ENCODE measurements at places on chromosomes 12 and 14. TPM values are rescaled to one million over a fixed set of nuclear protein-coding genes. Genes with fewer than 3 reads are reported as not detected.

DNA sequence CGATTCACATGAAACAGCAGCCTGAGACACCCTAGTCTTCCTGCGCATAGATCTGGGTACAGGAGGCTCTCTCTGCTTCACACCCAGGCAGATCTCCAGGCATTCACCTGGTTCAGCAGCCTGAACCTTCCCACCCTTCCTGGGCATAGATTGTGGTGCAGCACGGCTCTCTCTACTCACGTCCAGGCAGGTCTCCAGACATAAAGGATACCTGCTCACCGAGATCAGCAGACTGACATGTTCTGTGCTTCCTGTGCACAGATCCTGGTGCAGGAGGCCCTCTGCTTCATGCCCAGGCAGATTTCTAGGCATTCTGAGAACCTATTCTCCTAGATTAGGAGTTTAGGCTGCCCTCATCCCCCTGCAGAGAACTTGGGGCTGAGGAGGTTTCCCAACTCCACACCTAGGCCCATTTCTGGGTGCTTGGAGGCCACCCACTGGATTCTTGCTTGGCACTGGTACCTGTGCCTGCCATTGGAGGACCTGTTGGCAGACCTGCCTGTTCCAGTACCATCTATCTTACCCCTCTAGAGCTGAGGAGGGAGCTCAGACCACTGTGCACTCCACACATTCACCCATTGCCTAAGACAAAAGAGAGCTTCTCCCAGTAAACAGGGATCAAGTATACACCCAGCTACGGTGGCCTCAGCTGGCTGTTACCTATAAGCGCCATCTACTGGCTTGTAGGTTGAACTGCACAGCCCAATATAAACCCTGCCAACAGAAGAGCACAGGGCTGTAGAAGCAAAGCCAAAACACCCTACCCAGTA is 28.0 kb upstream of the GARIN6 start:
- no peak for DNase-seq
- H3K4me3 ChIP-seq = no peak overlapping the region
- H3K27ac ChIP-seq = no peak overlapping the region
- no peaks in the 10 kb centered on the region for H3K36me3 ChIP-seq

DNA sequence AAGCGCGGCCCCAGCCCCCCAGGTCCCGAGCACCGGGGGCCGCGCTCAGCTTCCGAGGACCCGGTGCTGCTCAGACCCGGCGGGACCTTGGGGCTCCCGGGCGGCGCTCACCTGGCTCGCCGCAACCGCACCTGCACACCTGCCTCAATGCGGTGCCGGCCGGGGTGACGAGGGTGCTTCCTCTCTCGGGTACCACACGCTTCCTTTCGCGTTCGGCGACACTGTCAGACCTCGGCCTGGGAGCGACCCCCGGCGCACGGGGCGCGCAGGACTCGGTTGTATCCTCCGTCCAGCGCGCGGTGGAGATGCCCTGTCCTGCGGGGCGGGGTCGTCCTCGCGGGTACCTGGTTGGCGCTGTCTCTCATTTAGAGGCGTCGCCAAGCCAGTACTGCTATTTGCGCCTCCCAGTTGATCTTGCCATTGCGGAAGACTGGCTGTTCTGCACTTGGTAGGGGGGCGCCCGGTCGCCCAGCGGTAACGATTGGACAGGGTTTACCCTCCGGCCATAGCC is 718 bp downstream of the PACS2 start:
- DNase-seq = peak; percentile 58
- H3K36me3 ChIP-seq = no peaks in the 10 kb centered on the region
- peak overlapping the region; percentile 2 for H3K27ac ChIP-seq
- peak overlapping the region; percentile 84 for H3K4me3 ChIP-seq
- peaks cover 33% of the 10 kb centered on the region for H3K4me1 ChIP-seq

DNA sequence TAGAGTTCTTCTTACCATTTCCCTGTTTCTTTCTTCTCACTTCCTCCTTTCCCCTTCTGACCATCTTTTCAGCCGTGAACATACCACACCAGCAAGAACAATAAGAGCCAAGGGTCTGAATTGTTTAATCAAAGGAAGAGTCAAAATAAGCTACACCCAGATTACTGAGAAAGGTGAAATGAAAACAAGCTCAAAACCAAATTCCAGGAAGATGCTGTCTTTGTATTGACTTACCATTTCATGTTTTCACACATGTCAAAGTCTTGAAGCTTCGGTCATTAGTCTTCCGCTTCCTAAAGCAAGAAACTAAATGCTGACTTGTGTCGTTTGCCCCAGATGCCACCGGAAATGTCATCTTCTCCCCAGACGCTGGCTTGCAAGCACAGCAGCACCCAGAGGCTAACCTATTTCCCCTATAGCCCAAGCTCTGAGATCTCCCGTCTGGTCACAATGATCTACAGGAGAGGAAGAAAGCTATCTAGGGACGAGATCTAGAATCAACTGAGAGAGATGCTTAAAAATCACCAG is 136.5 kb upstream of the AMIGO2 start:
- H3K36me3 ChIP-seq = peaks cover 83% of the 10 kb centered on the region
- H3K27ac ChIP-seq = peak overlapping the region; percentile 96
- peak overlapping the region; percentile 85 for H3K4me3 ChIP-seq
- peak; percentile 87 for DNase-seq
- peaks cover 19% of the 10 kb centered on the region for H3K4me1 ChIP-seq

- H3K4me1 ChIP-seq = peaks cover 17% of the 10 kb centered on the region
- H3K27ac ChIP-seq = peak overlapping the region; percentile 55
- H3K36me3 ChIP-seq = no peaks in the 10 kb centered on the region
- H3K4me3 ChIP-seq = no peak overlapping the region
- peaks cover 1% of the 10 kb centered on the region for H3K27me3 ChIP-seq
- peak; percentile 25 for DNase-seq
These were observed 182.7 kb downstream of the KTN1 start for GRCh38 chr14:55762595-55763232.

GRCh38 chr14:28502517-28502916 is 264.1 kb upstream of the FOXG1 start:
- H3K36me3 ChIP-seq = no peaks in the 10 kb centered on the region
- DNase-seq = no peak
- H3K27me3 ChIP-seq = no peaks in the 10 kb centered on the region

DNA sequence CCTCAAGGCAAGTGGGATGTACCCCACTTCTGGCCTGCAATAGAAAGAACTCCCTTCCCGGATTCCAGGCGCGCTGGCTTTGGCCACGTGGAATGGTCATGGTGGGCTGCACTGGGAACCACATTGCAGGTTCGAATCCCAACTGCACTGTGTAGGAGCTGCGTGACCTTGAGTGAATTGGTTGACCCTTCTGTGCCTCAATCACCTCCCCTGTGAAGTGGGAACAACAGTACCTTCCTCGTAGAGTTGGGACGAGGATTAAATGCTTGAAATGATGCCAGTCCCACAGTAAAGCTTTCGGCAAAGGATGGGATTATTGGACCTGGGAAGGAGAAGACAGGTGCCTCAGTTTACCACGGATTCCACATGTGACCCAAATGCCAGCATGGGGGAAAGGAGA is 36.8 kb upstream of the MYL2 start:
- H3K4me1 ChIP-seq = no peaks in the 10 kb centered on the region
- no peak overlapping the region for H3K27ac ChIP-seq
- no peak overlapping the region for H3K4me3 ChIP-seq
- H3K36me3 ChIP-seq = no peaks in the 10 kb centered on the region
- DNase-seq = no peak
- peaks cover 5% of the 10 kb centered on the region for H3K27me3 ChIP-seq

- peaks cover 1% of the 10 kb centered on the region for H3K36me3 ChIP-seq
- H3K27me3 ChIP-seq = no peaks in the 10 kb centered on the region
- H3K4me3 ChIP-seq = no peak overlapping the region
- peaks cover 16% of the 10 kb centered on the region for H3K4me1 ChIP-seq
- DNase-seq = no peak
- H3K27ac ChIP-seq = no peak overlapping the region
These were observed 4.4 kb upstream of the FBXL14 start for GRCh38 chr12:1598757-1599156.

DNA sequence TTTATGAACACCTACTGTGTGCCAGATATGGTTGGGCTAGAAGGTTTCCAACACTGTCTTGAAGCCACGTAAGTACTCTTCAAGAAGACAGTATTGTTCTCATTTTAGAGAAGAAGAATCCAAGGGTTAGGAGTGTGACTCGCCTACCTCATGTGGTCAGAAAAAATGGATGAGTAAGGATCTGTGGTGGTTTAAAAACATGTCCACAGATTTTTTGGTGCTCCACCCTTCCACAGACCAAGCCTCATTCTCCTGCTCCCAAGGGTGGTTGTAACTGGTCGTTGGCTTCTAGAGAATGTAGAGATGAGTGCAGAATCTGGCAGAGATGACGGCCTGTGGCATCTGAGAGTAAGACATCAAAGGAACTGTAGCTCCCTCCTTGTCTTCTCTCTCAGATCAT is 30.3 kb upstream of the TTC7B start:
- no peak overlapping the region for H3K4me3 ChIP-seq
- no peaks in the 10 kb centered on the region for H3K36me3 ChIP-seq
- no peaks in the 10 kb centered on the region for H3K27me3 ChIP-seq
- no peak overlapping the region for H3K27ac ChIP-seq

GRCh38 chr12:107519906-107520859 is 165.4 kb upstream of the PWP1 start:
- no peaks in the 10 kb centered on the region for H3K27me3 ChIP-seq
- no peak for DNase-seq
- H3K4me3 ChIP-seq = no peak overlapping the region
- peaks cover 30% of the 10 kb centered on the region for H3K36me3 ChIP-seq
- H3K4me1 ChIP-seq = peaks cover 7% of the 10 kb centered on the region
- no peak overlapping the region for H3K27ac ChIP-seq

- H3K4me3 ChIP-seq = no peak overlapping the region
- no peaks in the 10 kb centered on the region for H3K36me3 ChIP-seq
- no peak overlapping the region for H3K27ac ChIP-seq
- no peak for DNase-seq
These were observed 73.4 kb downstream of the GAS2L3 start for GRCh38 chr12:100646896-100647295.

DNA sequence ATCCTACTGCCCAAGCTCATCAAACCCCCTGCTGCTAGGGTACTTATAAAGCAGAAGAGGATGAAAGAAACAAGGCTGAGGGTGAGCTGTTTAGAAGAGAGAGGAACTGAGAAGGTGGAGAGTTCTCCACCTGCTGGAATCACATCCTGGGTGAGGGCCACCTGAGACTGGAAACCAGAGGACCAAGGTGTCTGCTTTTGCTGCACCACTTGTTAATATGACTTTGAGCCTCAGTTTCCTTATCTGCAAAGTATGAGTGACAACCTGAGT is 203.2 kb upstream of the SSTR1 start:
- H3K4me1 ChIP-seq = no peaks in the 10 kb centered on the region
- no peak overlapping the region for H3K27ac ChIP-seq
- no peak overlapping the region for H3K4me3 ChIP-seq
- DNase-seq = no peak
- H3K27me3 ChIP-seq = no peaks in the 10 kb centered on the region
- H3K36me3 ChIP-seq = no peaks in the 10 kb centered on the region

GRCh38 chr14:22213120-22213519 is 375.9 kb downstream of the DAD1 start:
- H3K36me3 ChIP-seq = no peaks in the 10 kb centered on the region
- no peaks in the 10 kb centered on the region for H3K4me1 ChIP-seq
- H3K27me3 ChIP-seq = no peaks in the 10 kb centered on the region
- no peak overlapping the region for H3K27ac ChIP-seq
- no peak for DNase-seq
- no peak overlapping the region for H3K4me3 ChIP-seq

DNA sequence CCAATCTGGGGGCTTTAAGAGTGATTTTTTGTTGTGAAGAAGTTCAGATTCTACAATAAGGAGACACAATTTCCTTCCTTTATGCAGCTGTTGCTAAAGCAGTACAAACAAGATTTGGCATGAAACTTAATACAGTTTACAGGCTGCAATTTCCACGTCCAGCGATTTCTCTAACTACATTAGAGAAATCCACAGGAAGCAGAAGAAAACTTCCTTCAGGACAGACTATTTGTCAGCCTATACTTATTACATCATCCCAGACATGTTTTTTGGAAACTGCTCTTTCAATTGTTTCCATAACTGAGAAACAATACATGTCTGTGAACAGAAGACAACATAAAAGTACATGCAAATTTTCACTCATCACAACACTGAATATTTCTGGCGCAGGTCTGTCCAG is 204.3 kb downstream of the TTC7B start:
- H3K36me3 ChIP-seq = no peaks in the 10 kb centered on the region
- H3K27ac ChIP-seq = no peak overlapping the region
- H3K4me1 ChIP-seq = no peaks in the 10 kb centered on the region
- no peak for DNase-seq

GRCh38 chr12:54657105-54657607 is 9.0 kb upstream of the DCD start:
- no peaks in the 10 kb centered on the region for H3K4me1 ChIP-seq
- peaks cover 17% of the 10 kb centered on the region for H3K27me3 ChIP-seq
- H3K4me3 ChIP-seq = no peak overlapping the region
- H3K36me3 ChIP-seq = no peaks in the 10 kb centered on the region

DNA sequence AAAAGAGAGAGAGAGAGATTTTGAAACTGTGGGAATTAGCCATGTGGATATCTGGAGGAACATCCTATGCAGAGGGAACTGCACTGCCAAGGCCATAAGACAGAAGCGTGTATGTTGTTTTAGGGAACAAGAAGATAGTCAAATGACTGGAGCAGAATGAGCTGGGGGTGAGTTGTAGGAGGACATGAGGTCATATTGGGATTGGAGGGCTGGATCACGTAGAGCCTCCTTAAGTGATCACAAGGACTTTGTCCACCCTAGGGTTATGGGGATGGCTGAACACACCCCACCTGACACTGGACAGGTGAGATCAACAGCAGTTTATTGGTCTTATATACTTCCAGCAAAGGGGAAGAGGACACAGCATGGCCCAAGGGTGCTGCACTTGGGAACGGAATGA is 8.2 kb upstream of the CGRRF1 start:
- H3K27ac ChIP-seq = no peak overlapping the region
- H3K4me1 ChIP-seq = peaks cover 3% of the 10 kb centered on the region
- peaks cover 13% of the 10 kb centered on the region for H3K27me3 ChIP-seq
- no peak for DNase-seq

NPAS3 gene
- not detected for total RNA-seq

SMIM41 gene
- total RNA-seq = not detected

PLEKHD1 gene
- total RNA-seq = 0.05 TPM

CRIP1 gene
- total RNA-seq = 397 TPM

GLIPR1L2 gene
- 0.17 TPM for total RNA-seq

REM2 gene
- total RNA-seq = 0.77 TPM

LTB4R gene
- 15.4 TPM for total RNA-seq

FGF23 gene
- total RNA-seq = not detected

PEX5 gene
- total RNA-seq = 26.0 TPM
